Ecto neural progenitor cell (in vitro differentiated cells): ENCODE measurements at places on chromosomes 16 and 17.

GRCh38 chr16:89887243-89887642 lies 13.9 kb downstream of the TCF25 start:
- no peak for DNase-seq

DNA sequence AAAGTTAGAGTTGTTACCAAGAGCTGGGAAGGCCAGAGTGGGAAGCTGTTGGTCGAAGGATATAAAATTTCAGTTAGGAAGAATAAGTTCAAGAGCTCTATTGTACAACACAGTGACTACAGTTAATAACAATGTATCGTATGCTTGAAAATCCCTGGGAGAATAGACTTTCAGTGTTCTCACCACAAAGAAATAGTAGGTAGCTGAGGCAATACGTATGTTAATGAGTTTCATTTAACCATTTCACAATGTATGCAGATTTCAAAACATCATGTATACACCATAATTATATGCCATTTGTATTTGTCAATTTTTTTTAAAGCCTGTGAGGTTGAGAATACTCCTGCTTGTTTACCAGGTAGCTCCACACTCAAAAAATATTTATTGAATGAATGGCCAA lies 41.5 kb upstream of the MYOCD start:
- DNase-seq, result no peak

DNA sequence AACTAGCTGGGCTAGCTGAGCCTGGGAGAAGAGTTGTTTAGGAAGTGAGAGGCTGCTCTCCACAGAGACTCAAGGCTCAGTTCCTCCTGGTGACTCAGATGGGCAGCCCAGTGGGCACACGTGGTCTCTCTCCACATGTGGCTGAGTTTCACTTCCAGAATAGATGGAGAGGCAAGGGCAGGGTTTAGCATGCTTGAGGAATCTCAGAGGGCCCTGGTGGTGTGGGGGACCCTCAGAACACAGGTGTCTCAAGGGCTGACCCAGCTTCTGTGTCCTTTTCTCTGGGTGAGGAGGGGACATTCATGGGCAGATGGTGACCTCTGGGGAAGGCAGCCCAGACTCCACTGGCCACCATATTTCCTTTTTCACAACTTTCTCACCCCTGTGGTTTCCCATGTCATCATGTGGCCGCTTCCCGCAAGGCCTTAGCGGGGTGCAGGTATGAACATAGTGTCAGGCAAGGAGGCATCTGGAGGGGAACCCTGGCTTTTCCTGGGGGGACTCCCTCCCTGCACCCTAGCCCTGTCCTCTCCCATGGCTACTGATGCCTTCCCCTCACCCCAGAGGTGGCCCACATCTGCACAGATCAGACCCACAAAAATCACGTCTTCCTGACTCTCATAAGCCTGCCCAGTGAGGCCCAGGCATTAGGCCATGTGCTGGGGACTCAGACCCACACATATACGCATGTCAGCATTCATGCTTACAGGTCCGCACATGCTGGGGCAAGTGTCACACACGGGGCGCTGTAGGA lies 3.3 kb downstream of the GRN start:
- no peak for DNase-seq

- no peak for DNase-seq
Measured at GRCh38 chr16:55641430-55642056, 14.2 kb upstream of the SLC6A2 start.

- DNase-seq, result no peak
Measured at GRCh38 chr16:54657058-54657708, 273.5 kb upstream of the IRX5 start.

GRCh38 chr17:6473128-6473767 lies 29.0 kb downstream of the PIMREG start:
- DNase-seq, result peak; percentile 93

GRCh38 chr17:75876938-75877751 lies 1.2 kb downstream of the TRIM47 start:
- DNase-seq, result no peak

DNA sequence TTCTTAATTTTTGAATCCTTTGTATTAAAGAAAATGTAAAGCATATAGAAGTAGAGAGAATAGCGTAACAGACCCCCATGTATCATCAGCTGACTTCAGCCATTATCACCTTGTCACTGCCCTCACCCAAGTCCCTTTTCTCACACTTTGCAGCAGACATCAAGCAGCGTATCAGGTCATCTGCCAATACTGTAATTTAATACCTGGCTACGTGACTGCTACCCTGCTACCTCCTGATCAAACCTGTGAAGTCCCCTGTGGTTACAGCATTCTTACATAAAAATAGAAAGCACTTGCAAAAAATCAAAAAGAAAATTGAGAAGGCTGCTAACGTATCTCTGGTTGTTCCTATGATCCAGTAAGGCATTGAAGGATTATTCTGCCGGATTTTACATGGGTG lies 96.4 kb downstream of the PLCG2 start:
- DNase-seq, result no peak

GRCh38 chr17:2190014-2190413 lies 113.6 kb downstream of the SMG6 start:
- DNase-seq, result no peak

DNA sequence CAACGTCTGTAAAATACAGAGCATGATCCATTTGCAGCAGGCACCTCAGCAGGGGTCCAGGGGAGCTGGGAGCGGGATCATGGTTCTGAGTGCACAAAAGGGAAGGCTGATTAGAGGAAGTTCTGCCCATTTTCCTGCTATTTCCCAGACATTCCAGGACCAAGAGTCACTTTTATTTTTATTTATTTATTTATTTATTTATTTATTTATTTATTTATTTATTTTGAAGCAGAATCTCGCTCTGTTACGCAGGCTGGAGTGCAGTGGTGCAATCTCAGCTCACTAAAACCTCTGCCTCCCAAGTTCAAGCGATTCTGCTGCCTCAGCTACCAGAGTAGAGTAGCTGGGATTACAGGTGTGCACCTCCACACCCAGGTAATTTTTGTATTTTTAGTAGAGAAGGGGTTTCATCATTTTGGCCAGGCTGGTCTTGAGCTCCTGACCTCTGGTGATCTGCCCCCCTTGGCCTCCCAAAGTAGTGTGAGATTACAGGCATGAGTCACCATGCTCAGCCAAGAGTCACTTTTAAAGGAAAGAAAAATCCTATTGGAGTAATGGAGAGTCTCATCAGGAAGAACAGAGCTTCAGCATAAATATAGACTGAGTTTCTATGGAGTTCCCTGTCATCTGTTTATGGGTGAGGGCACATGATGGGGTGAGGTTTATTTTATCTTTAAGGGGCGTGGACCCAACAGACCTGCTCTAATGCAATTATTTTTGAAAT lies 355.2 kb downstream of the HAPSTR1 start:
- DNase-seq, result no peak

- no peak for DNase-seq
Measured at GRCh38 chr16:77782694-77783093, 5.7 kb upstream of the VAT1L start.

DNA sequence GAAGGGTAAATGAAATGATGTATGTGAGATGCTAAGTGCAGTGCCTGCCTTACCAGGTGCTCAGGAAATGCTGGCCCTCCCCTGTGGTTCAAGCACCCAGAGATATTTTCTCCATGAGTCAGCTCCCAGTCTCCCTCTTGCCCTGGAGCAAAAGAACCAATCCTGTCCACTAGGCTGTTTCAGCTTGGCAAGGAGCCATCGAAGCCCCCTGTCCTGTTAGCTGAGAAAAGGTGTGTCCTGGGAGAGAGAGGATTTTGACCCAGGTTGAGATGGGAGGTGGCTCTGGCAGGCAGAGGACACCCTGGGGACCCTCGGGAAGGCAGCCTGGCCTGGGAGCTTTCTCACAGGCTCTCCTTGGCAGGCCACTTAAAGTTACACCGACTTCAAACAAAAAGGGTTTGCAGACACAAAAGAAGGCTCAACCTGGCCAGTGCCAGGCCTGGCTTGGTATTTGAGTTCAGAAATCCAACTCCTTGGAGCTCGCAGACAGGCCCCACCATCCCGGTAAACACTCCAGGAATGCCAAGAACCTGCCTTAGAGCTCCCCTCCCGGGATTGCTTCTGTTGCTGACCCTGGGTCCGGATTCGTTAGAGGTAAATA lies 29.6 kb downstream of the NTN1 start:
- peak; percentile 48 for DNase-seq

DNA sequence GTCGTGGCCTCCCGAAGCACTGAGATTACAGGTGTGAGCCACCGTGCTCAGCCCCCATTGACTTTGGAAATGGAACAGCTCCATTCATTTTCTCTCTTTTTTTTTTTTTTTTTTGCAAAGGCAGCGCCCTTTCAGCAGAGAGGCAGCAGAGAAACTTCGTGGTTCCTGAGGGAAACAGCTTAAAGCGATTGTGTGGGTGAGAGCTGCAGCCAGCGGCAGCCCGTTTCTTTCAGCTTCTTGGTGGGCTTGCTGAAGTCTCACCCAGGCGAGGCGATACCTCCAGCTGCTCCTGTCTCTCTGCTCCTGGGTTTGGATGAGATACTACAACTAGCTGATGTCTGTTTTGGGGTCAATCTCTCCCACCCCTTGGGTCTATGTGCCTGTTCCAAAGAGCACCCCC lies 7.7 kb downstream of the KDM8 start:
- no peak for DNase-seq

GRCh38 chr17:77944390-77945222 lies 13.9 kb upstream of the TNRC6C start:
- DNase-seq, result no peak

DNA sequence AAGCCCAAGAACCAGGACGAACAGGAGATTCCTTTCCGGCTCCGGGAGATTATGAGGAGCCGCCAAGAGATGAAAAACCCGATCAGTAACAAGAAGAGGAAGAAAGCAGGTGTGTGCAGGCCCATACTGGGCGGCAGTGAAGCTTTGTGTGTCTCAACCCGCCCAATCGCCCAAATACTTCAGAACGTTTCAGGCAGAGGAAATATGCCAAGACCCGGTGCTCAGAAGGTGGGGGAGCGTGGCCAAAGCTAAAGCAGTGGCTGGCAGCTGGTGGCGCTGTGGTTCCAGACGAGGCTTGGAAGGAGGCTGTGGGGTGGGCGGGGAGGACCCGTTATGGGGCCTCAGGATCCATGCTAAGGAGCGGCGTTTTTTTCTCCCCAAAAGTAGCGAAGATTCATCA lies 1.2 kb downstream of the CCDC137 start:
- DNase-seq, result no peak
